AML-193 (cell line): ENCODE measurements at places on chromosomes 1 and 21.
A peak's percentile ranks its signal among the peaks of the same experiment; 100 is the strongest.

- DNase-seq, result no peak
These were observed 25.0 kb downstream of the MCOLN2 start for GRCh38 chr1:84971957-84972356.

DNA sequence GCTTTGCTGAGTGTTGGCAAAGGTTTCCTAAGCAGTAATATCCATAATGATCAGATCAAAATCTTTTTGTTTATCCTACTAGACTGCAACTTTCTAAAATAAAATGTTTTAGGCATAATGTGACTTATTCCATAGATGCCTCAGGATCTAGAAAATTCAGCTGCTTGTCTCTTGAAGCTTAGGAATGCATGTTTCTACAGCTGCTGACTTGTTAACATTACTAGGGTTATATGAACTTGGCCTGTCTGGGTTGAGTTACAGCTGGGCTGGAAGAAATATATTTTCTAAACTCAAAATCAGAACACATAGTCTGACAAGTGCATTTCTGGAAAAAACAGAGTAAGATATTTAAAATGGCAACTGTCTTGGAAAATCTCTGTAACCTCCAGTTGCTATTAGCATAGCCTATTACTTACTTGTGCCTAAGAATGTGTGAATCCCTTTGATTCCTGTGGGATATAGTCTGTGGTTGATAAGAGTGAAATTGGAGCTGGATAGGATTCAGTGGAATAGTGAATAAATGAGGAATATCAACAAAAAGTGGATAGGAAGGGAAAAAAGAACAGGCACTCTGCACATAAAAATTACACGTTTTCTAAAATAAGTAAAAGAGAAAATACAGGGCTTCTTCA is 61.2 kb downstream of the RGS4 start:
- no peak for DNase-seq

GRCh38 chr1:33298623-33299277 is 22.1 kb downstream of the A3GALT2 start:
- peak; percentile 63 for DNase-seq

- no peak for DNase-seq
These were observed 13.6 kb downstream of the FAM177B start for GRCh38 chr1:222750651-222751050.

- no peak for DNase-seq
These were observed 21.3 kb upstream of the S1PR1 start for GRCh38 chr1:101215363-101216011.

DNA sequence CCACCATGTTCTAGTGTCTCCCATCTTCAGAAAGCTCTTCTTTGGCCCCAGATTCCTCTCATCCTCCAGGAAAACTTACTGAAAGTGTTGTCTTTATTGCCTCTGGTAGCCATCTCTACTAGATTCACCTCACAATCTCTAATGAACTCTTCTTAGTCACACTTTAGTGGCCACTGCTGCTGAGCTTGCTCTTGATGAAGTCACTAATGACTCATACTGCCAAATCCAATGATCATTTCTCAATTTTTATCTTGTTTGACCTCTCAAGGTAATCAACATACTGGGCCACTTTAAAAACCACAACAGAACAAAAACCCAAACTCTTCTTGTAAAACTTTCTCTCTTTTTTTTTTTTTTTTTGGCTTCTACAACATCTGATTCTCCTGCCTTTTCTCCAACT is 196.4 kb downstream of the LHX8 start:
- DNase-seq, result no peak

DNA sequence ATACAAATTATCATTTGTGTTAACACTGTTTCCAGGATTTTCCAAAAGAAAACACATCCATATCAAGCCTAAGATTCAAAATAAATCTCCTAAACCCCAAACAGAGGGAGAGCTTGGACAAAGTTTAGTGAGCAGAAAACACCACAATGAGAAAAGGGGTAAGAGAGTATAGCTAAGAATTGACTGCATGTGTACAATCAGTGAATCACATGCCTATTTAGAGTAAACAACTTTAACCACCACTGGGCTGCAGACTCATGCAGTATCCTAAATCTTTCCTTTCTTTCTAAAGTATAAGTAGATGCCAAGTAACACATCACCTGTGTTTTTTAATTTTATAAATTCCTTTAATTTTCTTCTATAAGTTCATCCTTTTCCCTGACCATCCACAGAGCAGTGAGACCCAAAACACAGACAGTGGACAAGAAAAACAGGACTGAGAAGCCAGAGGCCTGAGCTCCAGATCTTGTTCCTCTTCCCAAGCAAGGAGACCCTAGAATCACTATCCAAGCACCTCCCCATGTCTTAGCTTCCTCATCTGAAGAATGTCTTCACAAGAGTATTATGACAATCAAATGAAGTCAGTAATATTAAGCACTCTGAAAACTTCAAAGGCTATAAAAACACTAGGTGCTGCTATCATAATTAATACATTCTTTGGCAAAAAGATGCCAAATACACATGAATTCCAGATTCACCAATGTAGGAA is 93.1 kb downstream of the VAV3 start:
- DNase-seq, result no peak

DNA sequence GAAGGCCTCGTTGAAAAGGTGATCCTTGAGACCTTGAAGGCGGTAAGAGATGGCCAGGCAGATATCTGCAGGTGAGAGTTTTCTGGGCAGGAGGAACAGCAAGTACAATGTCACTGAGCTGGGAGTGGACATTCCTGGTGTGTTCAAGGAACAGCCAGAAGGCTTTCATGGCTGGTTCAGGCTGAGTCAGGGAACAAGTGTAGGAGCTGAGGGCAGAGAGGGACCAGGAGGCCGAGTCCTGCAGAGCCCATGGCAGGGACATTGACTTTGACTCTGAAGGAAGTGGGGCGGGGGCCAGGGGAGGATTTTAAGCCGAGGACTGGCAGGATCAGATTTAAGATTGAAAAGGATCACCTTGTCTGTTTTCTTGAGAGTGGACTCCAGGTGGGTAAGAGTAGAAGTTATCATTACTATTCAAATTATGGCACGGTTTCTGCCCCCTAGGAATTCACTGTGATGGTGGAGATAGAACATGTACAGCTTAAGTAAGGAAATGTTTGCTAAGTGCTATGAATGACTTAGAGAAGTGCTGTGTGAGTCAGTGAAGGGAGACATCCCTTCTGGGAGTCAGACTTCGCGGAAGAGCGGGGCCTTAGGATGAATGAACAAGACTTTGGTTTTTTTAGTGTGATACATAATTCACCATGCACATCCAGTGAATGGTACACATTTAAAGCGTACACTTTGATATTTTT is 202.3 kb downstream of the KIF26B start:
- no peak for DNase-seq

DNA sequence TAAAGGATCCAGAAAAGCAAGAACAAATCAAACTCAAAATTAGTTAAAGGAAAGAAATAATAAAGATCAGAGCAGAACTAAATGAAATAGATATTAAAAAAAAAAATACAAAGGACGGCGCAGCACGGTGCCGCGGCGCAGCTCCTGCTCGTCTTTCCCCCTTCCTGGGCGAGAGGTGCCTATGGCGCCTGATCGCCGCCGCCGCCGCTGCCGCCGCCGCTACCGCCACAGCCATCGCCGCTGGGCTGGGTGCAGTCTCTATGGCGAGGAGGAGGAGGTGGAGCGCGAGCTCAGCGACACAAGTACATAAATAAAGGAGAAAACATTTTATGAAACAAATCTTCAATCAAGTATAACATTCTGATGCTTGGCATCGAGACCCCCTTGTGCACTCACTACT is 77.6 kb upstream of the VANGL1 start:
- DNase-seq, result no peak

- no peak for DNase-seq
These were observed 339.5 kb downstream of the KCNH1 start for GRCh38 chr1:210794445-210794844.

DNA sequence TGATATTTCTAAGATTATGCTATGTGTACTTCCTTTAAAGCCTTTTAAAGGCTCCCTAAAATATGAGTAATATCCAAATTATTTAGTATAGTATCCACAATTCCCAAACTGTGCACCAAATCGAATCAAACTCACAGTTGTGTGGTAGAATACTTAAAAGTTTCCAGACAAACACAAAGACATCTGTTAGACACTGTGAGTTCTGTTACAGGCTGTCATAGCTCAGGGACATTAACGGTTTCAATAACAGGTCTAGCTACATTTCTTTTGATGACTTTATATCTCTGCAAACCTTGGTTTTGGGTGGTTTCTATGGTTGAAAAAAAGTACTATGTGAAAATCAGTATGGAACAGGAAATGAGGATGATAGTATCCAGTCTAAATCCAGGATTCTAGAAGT is 36.9 kb upstream of the NEK7 start:
- no peak for DNase-seq

DNA sequence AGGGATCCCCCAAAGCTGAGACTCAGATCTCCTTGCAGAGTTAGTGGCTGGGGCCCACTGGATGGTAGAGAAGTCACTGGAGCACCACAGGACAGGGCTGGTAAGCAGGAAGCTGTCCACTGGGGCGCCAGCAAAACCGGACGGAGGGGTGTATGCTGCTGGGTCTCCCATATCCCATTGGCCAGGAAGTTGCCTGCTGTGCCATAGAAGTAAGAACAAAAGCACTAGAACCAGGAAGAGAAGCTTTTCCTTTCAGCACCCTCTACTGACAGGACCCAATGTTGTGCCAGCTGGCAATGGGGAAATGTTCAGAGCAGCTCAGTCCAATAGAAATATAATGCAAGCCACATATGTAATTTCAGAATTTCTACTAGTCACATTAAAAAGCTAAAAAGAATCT is 146.6 kb downstream of the SPATA46 start:
- DNase-seq, result peak; percentile 23

- no peak for DNase-seq
These were observed 27.2 kb downstream of the NGF start for GRCh38 chr1:115310581-115311473.

GRCh38 chr1:6832531-6833188 is 47.4 kb downstream of the CAMTA1 start:
- DNase-seq, result no peak

GRCh38 chr1:71706029-71706671 is 576.2 kb downstream of the NEGR1 start:
- no peak for DNase-seq

DNA sequence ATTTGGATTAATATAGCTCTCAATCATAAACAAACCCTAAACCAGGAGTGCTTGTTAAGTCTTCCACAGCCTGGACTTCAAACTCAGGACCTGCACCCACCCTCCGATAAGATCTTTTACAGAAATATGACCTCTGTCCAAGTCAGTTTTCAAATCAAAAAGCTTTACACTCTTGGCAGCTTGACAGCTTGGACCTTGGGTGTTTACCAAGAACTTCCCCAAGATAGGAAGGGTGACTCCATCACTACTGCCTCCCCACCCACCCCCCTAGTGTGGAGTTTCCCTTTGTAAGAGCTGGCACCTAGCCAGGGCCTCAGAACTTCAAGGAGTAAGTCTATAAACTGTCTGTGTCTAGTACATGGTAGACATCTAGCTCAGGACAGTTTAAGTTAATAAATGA is 9.6 kb downstream of the BCAR3 start:
- no peak for DNase-seq

GRCh38 chr1:185486346-185486745 is 169.3 kb upstream of the IVNS1ABP start:
- DNase-seq, result no peak

- DNase-seq, result no peak
These were observed 64.3 kb downstream of the TAS1R2 start for GRCh38 chr1:18795002-18795689.

DNA sequence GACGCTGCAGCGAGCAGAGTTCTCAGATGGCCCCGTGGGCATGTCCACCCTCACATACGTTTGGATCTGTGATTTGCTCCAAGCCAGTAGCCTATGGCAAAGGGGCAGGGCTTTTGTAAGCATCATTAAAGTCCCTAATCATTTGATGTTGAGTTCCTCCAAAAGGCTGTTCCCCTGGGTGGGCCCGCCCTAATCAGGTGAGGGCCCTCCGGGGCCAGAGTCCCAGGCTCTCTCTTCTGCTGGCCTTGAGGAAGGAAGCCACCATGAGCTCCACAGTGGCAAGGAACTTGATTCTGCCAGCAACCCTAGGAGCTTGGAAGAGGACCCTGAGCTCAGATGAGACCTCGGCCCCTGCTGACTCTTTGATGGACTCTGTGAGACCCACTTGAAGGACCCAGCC is 25.4 kb upstream of the AJAP1 start:
- no peak for DNase-seq

DNA sequence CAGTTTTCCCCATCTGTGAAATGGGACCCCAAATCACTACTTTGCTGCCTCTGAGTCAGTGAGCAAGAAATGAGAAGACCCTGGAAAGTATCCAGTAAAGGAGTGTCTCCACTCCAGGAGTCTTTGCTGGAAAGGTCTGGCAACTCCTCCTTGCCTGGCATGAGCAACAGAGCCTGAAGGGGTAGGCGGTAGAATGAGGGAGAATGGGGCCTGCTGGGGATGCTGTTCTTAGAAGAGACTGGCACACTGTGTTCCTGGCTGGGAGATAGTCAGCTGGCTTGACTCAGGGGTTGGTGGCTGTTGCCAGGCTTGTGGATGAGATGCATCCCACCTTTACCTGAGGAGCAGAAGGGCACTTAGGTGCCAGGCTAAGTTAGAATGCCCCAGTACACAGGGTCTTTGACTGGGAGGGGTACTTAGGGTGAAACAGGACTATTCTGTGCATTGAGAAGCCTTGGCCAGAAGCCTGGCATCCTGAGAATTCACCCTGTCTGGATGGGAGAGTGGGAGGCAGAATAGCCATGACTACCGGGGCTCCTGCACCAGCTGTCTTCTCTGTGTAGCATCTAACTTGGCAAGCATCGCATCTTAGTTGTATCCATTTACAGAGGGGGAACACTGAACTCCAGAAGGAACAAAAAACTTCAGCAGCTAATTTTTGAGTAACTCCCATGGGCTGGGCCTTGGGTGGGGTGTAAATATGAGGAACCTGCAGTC is 2.5 kb downstream of the MFSD2A start:
- DNase-seq, result no peak

- peak; percentile 41 for DNase-seq
These were observed 1.2 kb downstream of the FAM167B start for GRCh38 chr1:32247983-32248889.

DNA sequence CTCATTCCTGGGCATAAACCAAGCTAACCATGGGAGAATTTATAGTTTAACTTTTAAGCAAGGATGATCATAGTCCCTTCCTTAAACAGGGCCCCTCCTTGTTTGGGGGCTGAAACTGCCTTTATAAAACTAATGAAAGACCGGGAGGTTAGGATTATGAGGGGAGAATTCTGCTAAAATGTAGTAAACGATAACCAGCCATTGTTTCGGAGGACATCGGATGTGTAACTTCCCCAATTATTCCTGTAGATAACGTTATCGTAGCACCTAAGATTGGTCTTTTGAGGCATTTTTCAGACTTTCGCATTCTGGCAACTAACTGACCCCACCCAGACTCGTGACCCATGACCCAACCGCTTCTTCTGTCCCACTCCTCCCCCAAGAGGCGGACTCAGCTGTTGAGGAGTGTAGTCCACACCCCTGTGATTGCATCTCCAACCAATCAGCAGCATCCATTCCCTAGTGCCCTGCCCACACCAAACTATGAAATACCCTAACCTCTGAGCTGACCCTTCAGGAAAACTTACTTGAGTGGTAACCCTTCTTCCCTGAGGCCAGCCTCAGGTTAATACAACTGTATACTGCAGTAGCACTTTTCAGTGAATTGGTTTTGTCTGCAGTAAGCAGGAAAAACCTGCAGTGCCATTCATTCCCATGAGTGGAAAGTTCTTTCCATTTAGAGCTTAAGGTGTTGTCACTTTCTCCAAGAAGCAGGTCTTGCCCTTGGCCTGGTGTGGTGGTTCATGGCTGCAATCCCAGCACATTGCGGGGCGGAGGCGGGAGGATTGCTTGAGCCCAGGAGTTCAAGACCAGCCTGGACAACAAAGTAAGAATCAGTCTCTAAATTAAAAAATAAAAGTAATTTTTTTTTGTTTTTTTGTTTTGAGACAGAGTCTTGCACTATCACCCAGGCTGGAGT is 823 bp upstream of the SYF2 start:
- DNase-seq, result peak; percentile 79
